ENCODE measurements at places on chromosomes 12 and 14.

GRCh38 chr14:26104717-26105116 is 493.1 kb downstream of the NOVA1 start:
- no peak for DNase-seq

DNA sequence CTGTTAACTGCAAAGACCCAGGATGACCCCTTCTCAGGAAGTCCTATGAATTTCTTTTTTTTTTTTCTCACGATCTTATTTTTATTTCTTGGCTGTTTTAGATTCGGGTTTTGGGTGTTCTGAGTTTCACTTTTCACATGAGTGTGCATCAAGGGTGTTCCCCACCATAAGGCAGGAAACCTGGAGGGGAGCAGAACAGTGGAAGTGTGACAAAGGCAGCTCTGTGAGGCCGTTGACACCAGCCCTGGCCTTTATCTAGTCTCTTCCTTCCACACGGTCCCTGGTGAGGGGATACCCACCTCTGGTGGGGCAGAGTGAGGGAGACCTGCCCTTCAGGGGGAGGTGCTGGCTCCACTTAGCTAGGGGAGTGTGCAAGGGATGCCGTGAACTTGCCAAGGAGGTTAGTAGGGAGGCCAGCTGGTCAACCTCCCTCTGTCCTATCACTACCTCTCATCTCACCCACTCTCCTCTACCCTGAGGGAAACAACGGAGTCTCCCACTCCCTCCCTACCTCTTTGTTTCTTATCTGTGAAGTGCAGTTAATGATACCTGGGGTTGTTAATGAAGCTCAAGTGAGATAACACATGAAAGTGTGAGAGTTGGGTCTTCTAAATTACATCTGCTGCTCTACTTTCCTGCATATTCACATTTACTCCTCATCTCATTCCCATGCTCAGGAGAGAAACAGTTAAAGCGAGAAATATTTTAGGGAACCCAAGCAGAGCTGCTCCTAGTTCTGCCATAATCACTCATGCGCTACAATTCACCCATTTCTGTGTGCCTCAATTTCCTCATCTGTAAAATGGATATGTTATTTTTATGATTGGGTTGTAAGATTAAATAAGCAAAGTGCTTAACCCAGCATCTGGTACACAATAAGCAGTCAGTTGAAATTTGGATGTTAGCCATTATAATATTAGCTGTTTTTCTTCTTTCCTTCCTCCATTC is 4.4 kb upstream of the GALNT6 start:
- no peak for DNase-seq

GRCh38 chr14:93061380-93062012 is 54.2 kb downstream of the ITPK1 start:
- DNase-seq: no peak

GRCh38 chr14:54894995-54895394 is 7.6 kb downstream of the GCH1 start:
- DNase-seq: no peak

- DNase-seq: no peak
These were observed 78.7 kb downstream of the PLXNC1 start for GRCh38 chr12:94227066-94227465.

DNA sequence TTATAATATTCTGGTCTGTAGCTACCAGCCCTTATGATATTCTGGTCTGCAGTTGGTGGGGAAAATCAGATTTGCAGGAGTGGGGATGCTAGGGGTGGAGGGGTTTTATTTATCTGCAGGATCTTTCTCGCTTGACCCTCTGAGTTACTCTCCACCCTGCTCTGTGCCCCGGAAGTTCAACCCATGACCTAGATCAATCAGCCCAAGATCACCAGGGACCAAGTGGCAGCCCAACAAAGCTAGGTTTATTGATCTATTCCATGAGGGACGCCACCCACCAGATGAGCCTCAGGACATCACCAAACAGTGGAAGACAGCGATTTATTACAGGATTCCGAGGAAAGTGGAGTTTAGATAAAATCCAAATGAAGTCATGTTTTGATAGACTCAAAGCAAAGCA is 25.8 kb upstream of the C12orf76 start:
- no peak for DNase-seq

DNA sequence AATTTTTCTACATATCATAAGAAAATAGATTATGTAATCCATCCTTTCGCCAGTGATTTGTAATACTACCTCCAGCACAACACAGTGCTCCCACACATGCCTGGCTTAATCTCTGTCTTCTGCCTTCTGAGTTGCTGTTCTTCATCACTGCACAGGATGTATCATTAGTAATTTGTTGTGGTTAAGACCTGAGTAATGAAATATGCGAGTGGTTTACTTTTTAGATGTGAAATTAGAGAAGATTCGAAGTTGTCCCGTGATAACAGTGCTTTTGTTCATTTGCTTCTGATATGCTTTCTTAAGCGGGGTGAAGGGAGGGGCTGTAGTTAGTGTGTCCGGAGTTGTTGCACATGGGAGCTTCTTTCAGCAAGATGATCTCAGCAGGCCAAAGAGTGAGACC is 18.1 kb downstream of the KRT85 start:
- DNase-seq: no peak
